ENCODE measurements at places on chromosomes 1 and 21.

DNA sequence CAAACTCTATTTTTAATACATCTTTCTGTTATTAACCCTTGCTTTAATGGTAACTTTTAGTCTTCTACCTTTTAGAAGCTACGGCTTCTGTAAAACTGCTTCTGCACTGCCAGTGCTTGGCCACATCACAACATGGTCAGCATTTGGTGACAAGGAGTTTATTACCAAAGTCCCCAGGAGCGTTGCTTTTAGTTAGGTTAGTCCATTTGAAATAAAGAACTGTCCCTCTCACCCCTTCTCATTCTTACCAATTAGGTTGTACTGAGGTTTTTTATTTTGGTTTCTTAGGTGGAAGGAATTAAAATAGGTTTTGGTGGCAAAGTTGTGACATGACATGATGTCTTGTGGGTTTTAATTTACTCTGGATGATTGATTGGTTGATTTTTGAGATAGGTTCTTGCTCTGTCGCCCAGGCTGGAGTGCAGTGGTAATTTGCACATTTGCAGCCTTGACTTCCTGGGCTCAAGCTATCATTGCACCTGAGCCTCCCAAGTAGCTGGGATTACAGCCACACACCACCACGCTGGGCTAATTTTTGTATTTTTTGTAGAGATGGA lies 39.2 kb downstream of the SPEN start:
- DNase-seq = no peak

GRCh38 chr21:24204641-24205040 lies 1402.6 kb downstream of the MRPL39 start:
- DNase-seq = no peak

DNA sequence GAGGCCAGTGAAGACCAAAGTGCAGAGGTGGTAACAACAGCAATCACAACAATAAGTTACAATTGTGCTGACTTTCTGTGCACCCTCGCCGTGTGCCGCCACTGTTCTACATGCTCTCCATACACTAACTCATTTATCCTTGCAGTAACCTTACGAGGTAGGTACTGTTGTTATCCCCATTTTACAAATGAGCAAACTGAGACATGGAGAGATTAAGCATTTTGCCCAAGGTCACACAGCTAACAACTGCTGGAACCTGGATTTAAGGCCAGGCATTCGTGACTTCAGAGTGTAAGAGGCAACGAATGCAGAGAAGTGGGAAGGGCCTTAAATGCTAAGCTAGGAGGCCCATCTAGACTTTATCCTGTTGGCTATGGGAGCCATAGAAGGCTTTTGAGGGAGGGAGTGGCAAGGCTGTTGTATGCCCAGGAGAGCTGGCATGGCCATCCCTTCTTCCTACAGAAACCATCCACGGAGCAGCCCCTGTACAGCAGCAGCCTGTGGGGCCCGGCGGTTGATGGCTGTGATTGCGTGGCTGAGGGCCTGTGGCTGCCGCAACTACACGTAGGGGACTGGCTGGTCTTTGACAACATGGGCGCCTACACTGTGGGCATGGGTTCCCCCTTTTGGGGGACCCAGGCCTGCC lies 36.6 kb downstream of the AZIN2 start:
- DNase-seq = no peak

DNA sequence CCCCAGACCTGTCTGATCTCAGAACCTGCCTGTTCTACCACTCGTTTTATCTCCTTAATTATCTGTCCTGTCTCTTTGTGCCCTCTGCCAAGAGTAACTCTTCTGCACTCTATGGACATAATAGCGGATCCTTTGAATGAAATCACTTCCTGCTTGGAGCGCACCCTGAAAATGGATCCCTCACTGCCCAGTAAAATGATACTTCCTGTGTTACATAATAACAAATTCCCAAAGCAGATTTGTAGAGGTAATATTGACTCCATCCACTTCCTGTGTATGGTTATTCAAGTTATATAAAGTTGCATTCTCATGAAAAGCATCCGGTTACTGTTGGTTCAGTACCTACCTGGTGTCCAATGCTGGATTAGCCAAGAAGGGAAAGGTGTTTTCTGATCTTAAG lies 246.0 kb downstream of the TRABD2B start:
- DNase-seq = no peak

DNA sequence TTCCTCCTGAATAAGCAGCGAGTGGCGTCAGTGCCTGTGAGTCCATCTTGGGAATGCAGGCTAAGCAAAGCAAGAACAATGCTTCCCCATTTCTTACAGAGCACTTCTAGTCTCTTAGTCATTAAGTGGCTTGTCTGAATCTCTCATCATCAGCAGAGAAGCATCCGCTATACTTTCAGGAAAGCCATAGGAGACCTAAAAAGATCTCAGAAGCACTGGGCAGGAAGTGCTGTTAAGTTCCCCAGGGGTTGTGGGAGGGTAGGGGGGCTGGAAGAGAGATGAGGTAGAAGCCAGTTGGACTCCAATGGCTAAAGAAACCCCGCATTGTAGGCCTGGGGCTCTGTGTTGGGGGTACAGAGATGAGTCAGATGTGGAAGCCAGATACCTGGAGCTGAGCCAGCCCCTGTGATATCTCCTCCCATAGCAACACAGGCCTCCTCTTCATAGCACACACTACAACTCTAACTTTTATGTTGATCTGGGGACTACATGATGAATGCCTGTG lies 44.9 kb downstream of the SYT6 start:
- DNase-seq = peak; percentile 34

GRCh38 chr1:115560027-115560426 lies 81.7 kb upstream of the VANGL1 start:
- DNase-seq = no peak

GRCh38 chr1:165215676-165216075 lies 140.8 kb downstream of the LMX1A start:
- no peak for DNase-seq

- DNase-seq = peak; percentile 35
These were observed 70.3 kb downstream of the PIK3CD start for GRCh38 chr1:9721606-9722377.

Data from hematopoietic multipotent progenitor cell treated with erythropoietin and hydrocortisone succinate and interleukin-3 and kit ligand, for 8 days (in vitro differentiated cells).